ENCODE measurements at places on chromosomes 11 and 22.
A peak's percentile ranks its signal among the peaks of the same experiment; 100 is the strongest.

- DNase-seq, result no peak
Observed at GRCh38 chr22:23268139-23268712, 87.9 kb downstream of the BCR start.

GRCh38 chr22:29885610-29886009 lies 2.6 kb downstream of the MTMR3 start:
- no peak for DNase-seq

GRCh38 chr11:38937709-38938108 lies 2339.7 kb upstream of the RAG2 start:
- no peak for DNase-seq

GRCh38 chr22:33194529-33195077 lies 136.4 kb upstream of the SYN3 start:
- no peak for DNase-seq

DNA sequence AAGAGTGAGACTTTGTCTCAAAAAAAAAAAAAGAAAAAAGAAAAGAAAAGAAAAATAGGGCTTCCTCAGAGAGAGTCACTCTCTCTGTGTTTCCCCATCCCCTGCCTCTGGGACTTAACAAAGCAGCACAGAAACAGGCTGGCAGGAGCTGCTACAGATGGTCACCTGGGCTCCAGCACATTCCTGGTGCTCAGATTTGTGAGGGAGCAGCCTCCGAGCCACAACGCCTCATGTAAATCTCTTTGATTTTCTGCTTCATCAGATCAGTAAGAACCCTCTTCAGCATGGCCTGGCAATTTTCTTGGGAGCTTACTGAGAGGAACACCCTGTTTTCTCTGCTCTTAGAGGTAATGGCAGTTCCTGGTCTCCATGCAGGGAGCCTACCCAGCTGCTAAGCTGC lies 15.2 kb upstream of the LDHA start:
- DNase-seq, result no peak

DNA sequence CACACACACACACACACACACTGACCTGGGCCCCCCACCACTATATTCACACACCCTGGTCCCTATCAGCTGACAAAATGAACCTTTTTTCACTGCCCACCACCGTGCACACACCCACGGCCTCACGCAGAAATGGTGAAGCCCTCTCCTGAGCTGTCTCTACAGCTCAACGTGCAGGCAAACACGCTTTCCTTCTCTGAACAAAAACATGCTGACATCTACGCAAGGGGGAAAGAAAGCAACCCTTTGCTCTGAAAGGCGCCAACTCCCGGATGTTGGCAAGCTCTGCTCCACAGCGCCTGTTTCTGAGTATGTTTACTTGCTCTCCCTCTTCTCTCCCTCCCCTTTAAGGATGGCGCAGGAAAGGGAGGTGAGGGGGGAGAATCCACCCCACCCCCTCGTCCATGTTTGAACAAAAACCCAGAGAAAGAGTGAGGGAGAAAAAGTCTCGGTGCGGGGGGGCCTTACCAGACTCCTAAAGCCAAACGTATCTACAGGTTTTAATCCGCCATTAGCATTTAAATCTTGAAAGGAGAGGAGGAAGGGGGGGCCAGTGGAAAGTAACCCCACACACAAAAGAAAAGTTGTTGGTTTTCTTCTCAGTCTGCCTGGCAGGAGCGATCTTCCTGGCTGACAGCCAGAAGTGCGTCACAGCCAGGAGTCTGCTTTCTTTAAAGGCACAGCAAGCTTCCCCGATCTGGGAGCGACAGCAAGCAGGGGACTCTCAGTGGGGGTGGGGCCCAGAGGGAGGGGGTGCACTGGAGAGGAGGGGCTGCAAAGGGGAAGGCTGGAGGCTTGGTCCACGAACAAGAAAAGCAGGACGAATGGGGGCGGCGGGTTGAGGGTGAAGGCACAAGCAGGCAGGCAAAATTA lies 39.6 kb downstream of the NUMA1 start:
- peak; percentile 88 for DNase-seq

- no peak for DNase-seq
Observed at GRCh38 chr11:71976551-71976950, 22.2 kb upstream of the IL18BP start.

- no peak for DNase-seq
Observed at GRCh38 chr11:93719310-93719709, 22.0 kb downstream of the TAF1D start.

DNA sequence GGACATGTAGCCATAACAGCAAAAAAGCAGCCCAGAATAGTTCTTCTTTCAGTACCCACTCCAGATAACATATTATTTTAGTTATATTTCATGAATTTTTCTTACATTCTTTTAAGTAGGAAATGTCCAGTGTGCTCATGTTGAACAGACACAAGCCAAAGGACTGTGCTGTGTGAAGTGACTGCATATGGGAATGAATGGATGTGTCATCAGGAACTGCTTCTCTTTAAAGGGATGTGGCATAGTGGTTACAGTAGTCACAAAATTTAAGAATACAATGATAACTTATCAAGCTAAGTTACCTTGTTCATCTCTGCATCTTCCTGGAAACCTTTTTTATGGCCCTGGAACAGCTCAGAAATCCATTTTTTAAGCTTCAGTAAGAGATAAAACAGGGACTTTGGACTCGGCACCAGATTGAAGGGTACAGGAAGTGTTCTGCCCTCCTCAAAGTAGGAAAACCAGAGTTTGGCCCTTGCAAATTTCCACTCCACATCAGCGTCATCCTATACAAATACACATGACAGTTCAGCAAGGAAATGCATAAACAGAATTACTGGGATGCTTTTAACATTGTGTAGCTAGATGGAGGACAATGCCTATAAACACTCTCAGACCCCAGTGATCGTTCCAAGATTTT lies 112.8 kb downstream of the TRPC6 start:
- DNase-seq, result peak; percentile 26

DNA sequence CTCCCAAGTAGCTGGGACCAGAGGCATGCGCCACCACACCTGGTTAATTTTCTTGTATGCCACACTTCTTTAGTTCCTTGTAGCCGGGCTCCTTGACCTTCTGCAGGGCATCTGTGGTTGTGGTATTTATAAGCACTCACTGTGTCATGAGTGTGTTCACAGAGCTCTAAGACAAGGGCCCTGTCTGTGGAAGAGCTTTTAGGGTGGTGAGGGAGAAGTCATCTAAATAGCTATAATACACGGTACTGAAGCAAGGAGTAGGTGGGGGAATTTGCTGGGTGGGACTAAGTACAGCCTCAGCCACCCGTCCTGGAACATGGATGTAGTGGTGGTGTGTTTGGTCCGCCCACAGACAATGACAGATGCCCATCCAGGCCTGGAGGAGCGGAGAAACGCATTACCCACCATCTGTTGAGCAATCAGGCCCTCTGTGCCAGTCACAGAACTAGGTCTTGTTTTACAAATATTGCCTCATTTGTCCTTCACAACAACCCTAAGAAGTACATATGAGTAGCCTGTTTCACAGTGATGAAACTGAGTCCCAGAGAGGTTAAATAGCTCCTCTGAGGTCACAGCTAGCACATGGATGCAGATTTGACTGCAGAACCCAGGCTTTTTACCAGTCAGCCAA lies 10.1 kb downstream of the ACO2 start:
- peak; percentile 76 for DNase-seq

GRCh38 chr22:17228725-17229126 lies 9.5 kb upstream of the ADA2 start:
- DNase-seq, result no peak

DNA sequence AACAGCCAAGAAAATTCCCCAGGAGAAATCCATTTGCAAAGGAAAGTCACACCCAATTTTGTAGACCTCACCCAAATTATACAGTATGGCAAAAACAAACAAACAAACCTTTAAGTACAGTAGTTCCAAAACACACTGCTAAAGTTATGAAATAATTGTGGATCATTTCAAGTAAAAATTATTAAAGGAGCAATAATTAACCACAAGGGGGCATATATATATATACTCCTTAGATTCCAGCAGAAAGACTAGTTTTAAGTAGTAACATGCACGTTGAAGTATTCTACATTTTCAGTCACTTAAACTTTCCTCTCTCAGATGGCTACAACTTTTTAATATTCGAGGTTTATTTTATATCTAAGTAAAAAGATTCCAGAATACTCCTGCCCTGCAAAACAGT lies 26.8 kb downstream of the RNF141 start:
- DNase-seq, result peak; percentile 14
